ENCODE measurements at places on chromosomes 16 and 17.

DNA sequence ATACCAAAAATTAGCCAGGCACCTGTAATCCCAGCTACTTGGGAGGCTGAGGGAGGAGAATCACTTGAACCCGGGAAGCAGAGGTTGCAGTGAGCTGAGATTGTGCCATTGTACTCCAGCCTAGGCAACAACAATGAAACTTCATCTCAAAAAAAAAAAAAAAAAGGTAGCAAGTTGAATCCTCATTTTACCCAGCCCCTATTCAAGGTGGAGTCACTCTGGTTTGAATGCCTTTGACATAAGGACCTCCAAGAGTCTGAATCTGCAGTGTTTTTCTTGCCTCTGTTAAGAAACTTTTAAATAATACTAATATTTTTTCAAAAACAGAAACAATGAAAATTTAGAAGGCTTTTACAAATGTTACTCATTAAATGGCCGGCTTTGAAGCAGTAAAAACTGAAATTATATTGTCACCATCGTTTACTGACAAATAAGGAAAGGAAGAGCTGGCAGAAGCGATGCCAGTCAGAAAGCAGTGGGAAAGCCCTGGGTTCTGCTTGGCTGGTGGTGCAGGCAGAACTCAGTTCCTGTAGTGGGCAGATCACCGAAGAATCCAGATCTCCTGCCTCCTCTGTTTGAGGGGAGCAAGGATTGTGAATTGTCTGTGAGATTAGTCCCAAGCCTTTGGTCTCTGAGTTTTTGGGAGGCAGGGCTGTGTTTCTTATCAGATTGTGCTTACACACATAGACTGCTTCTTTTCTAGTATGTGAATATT lies 99.7 kb upstream of the HAS3 start:
- DNase-seq, result no peak

DNA sequence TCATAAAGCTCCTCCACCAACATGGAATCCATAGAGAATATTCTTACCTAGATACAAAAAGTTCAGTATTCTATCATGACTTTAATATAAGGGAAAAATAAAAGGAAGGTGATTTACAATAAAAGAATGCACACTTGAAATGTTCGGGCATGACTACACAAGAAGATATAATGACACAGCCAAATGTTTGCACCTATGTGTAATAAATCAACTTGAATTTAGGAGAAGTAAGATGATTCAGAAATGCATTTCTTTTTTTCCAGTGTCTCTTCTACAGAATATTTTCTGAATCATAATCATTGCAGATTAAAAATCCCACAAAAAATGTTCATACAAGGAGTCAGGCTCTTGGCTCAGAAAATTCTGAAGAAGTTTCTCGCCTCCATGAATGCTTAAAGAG lies 404.0 kb upstream of the HSBP1 start:
- no peak for DNase-seq

GRCh38 chr17:80596760-80597608 lies 52.3 kb downstream of the RPTOR start:
- DNase-seq, result no peak

DNA sequence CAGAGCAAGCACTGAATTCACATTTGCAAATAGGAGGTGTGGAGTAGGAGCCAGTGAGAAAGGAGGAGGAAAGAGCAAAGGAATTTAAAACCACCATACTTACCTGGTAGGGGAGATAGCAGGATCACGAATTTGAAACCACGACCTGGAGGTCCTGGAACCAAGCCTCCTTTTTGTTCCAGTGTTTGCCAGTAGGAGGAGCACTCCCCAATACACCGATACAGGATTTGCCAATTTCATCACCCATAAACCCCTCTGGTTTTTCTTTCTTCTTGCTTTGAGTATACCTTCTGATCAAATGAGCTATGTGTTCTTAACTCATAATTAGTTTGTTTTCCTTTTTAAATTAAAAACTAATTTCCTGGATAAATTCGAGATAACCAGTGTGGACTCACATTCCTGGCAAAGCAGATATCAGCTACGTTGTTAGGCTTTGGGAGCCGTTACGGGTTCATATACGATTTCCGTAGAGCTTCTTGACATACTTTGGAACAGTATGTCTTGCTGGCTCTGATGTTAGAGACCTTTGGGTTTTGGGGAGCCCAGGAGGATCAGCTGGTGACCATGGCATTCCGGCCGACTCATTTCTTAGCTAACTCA lies 22.7 kb downstream of the BCO1 start:
- no peak for DNase-seq

DNA sequence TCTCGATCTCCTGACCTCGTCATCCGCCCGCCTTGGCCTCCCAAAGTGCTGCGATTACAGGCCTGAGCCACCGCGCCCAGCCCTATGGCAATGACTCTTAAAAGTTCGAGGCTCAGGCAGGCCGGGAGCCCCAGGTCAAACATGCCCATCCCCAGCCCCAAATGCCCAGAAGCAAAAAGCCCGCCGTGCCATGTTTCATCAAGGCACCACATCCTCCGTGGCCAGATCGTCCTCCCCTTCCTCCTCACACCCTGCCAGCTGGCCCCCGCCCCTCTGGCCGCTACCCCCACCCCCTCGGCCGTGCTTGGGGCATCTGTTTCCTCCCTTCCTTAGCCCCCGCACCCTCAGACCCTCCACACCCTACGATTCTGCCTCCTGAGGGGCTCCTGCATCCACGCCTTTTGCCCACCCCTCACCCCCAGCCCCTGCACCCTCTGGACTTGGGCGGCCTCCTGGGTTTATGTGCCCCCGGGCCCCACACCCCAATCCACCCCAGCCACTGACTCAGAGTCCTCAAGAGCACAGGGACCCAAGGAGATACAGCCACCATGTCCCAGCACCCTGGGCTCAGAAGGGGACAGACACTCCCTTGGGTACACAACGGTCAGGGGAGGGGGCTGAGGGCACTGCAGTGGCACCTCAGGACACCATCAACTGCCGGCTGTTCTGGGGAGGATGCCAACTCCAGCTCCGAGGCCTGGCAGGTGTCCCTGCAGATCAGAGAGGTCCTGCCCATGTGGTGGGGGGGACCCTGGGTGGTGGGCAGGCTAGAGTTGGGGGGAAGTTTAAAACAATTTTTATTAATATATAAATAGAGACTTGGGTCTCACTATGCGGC lies 7.1 kb downstream of the CTRB1 start:
- DNase-seq, result no peak

DNA sequence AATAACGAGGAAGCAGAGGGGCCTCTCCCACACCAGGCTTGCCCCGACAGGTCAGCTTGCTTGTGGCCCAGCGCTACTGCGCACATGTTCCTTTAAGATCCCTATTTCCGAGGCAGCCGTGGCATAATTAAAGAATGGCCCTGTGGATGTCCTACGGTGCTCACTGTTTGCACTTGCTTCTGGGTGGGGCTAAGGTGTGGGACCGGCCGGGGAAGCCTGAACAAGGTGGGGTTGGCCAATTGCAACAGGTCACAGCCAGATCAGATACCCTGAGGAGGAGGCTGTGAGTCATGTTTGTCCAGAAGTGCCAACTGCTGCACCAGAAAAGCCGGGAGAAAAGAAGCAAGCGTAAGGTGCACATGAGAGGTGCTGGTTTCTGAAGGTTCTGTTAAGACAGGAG lies 158.5 kb upstream of the CACNG5 start:
- DNase-seq, result no peak

GRCh38 chr17:78281249-78281845 lies 49.9 kb downstream of the TMEM235 start:
- no peak for DNase-seq

GRCh38 chr17:44530896-44531418 lies 26.3 kb upstream of the FZD2 start:
- DNase-seq, result no peak

DNA sequence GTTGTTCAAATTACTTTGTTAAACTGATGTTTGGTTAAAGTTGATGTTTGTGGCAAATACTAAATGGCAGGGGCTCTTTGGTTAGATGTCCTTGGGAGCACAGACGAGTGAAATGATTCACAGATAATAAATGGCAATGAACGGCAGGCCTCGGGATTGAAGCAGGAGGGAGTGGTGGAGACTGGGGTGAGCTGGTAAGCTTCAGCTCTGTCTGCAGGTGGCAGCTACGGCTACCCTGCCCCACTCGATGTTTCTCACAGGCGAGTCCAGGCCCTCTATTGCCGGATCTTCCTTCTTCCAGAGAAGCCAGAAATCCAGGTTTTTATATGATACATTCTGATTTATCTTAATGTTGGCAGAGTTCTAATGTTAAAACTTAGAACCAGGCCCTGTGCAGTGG lies 144.8 kb upstream of the CACNG5 start:
- no peak for DNase-seq

DNA sequence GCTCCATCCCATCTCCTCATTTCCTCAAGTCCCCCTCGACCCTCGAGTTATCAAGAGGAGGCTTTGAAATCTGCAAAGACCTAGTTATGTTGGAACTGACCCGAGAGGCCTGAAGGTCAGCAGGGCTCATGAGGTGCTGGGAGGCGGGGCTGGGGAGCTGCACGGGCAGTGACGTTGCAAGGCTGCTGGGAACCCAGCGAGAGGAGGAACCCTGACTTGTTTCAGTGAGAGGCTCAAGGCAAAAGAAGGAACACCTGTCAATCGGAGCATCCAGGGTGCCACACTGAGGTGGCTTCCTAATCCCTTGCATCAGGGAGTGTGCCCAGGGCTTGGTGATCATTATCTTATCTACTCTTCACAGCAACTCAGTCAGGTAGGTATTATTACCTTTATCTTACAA lies 86.9 kb downstream of the CDH11 start:
- DNase-seq, result no peak

DNA sequence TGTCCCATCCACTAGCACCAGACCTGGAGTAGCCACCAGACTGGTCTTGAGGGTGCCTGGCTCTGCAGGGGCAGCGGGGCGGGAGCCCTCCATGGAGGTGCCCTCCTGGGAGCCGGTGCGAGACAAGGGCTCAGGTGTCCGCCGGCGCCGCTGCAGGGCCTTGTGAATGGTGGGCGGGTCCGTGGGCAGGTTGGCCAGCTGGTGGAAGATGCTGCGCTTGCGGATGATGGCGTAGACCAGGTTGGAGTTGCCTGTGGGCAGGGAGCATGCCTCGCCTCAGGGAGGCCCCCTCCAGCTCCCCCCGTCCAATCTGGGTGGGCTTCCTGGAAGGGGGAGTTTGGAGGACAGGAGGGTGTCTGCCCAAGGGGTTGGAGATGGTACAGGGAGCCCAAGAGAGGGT lies 18.4 kb downstream of the OTOP3 start:
- DNase-seq, result no peak

DNA sequence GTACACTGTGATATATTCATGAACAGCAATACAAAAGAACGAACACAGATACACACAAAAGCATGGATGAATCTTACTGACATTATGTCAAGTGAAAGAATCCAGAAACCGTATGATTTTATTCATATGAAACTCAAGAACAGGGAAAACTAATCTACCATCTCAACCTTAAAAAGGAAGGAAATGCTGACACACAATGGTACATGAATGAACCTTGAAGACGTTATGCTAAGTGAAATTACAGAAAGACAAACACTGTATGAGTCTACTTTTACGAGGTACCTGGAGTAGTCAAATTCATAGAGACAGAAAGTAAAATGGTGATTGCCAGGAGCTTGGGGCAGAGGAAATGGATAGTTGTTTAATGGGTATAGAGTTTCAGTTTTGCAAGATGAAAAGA lies 8.7 kb upstream of the PRKCB start:
- no peak for DNase-seq

- DNase-seq, result no peak
Measured at GRCh38 chr17:37717627-37718323, 27.1 kb downstream of the HNF1B start.

GRCh38 chr16:64969221-64969620 lies 152.6 kb downstream of the CDH11 start:
- no peak for DNase-seq

- no peak for DNase-seq
Measured at GRCh38 chr17:231191-231965, 49.9 kb upstream of the DOC2B start.

GRCh38 chr16:65773301-65773874 lies 593.1 kb upstream of the CDH5 start:
- DNase-seq, result no peak

DNA sequence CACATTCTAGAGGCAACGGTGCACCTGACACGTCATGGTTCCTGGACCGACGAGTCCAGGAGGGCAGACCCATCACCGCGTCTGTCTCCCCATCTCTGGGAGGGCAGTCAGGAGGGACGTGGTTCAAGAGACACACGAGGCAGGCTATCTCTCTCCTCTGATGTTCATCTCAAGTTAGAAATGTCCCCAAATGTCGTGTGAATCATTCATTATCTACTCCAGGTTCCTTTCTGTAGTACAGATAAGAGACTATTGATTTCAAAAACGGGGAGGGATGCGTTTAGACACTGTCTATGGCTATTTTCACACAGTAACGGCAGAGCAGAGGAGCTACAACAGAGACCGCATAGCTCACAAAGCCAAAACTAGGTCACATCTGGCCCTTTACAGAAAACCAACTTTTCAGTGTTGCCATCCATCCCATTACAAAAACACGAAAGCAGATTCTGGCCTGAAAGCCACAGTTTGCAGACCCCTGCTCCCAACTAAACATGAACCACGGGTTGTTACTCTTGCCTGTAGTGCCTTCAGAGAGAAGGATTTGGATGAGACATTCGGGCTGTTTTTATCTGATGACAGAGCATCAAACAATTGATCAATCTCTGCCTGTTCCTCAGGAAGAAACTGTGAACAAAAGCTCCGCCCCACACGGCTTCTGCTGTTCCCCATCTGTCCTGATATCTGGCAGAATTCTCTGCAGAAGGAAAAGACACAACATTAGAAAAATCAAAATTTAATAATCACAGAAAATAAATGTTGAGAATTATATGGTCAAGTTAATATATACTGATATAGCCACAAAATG lies 6.8 kb downstream of the MEAK7 start:
- DNase-seq, result no peak

GRCh38 chr17:48552466-48553189 lies 7.7 kb upstream of the HOXB2 start:
- DNase-seq, result no peak

DNA sequence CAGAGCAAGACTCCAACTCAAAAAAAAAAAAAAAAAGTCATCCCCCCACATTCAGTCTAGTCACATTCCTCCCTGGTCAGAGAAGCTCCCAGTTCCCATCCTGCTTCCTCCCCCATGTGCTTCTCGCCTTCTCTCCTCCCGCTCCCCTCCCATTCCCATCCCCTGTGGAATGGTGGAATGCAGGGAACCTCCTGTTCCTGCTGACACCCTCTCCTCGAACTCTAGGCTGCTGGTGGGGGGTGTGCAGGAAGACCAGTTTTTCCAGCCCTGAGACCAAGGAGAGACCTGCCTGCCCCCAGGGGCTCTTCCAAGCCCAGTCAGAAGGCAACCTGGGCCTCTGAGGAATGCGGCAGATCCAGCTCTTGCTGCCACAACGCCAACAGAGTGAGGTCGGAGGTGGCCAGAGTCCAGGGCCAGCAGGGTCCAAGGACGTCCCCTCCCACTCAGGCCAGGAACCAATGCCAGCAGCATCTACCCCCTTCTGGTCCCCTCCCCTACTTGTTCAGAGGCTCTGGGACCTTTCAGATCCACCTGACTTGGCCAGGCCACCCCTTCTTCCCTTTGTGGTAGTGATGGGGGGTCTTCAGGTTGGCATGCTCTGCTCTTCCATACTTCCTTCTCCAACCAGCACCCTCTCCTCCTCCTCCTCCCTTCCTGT lies 39.3 kb upstream of the TAC4 start:
- no peak for DNase-seq

GRCh38 chr17:47310186-47310733 lies 13.5 kb upstream of the EFCAB13 start:
- no peak for DNase-seq
